ENCODE measurements at places on chromosomes 3 and 15.

GRCh38 chr3:58532794-58533220, 4.2 kb downstream of the ACOX2 start:
- peak; percentile 81 for DNase-seq

DNA sequence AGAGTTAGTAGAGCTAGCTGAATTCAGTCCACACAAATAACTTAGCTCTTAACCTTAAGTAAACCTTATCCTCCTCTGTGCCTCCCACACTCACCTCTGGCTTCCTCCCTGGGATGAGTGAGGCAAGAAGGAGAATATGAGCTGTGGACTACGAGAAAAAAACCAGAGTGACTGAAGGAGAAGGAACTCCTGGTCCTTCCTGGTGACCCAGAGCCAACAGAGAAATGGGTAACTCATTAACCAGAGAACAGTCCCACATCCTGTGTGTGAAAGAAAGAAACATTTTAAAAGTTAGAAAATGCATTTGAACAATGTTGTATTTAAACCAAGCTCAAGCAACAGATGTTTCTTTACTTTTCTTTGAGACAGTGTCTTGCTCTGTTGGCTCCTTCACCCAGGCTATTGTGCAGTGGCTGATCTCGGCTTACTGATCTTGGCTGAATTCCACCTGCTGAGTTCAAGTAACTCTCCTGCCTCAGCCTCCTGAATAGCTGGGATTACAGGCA, 27.5 kb upstream of the FAM81A start:
- no peak for DNase-seq

DNA sequence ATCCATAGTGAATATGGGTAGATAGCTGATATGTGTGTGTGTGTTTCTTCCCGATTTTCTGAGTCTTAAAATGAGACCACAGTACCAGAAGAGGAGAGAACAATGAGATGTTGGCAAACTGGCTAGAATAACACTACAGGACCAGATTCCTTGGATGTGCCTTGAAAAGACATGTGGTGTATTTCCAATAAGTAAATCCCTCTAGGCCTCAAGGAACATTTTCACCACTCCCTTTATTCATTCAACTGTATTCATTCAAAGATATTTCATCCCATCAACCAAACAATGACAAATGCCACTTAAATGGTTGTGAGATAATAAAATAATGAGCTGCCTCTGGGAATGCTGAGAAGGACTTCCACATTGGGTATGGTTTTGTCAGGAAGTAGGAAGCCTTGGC, 8.7 kb upstream of the BNC1 start:
- DNase-seq: no peak

- no peak for DNase-seq
Observed at GRCh38 chr3:138310494-138310893, 19.2 kb downstream of the NME9 start.

- no peak for DNase-seq
Observed at GRCh38 chr3:190000187-190000860, 120.4 kb downstream of the P3H2 start.

GRCh38 chr15:31258260-31258659, 68.4 kb upstream of the KLF13 start:
- no peak for DNase-seq

- no peak for DNase-seq
Observed at GRCh38 chr3:65795166-65795565, 243.6 kb downstream of the MAGI1 start.

- no peak for DNase-seq
Observed at GRCh38 chr3:157373783-157374182, 62.9 kb upstream of the PTX3 start.

- DNase-seq: no peak
Observed at GRCh38 chr15:56124391-56124790, 119.3 kb downstream of the RFX7 start.

GRCh38 chr3:155327430-155327829, 33.9 kb upstream of the STRIT1 start:
- DNase-seq: no peak

GRCh38 chr15:59150185-59150584, 45.2 kb downstream of the CCNB2 start:
- no peak for DNase-seq

DNA sequence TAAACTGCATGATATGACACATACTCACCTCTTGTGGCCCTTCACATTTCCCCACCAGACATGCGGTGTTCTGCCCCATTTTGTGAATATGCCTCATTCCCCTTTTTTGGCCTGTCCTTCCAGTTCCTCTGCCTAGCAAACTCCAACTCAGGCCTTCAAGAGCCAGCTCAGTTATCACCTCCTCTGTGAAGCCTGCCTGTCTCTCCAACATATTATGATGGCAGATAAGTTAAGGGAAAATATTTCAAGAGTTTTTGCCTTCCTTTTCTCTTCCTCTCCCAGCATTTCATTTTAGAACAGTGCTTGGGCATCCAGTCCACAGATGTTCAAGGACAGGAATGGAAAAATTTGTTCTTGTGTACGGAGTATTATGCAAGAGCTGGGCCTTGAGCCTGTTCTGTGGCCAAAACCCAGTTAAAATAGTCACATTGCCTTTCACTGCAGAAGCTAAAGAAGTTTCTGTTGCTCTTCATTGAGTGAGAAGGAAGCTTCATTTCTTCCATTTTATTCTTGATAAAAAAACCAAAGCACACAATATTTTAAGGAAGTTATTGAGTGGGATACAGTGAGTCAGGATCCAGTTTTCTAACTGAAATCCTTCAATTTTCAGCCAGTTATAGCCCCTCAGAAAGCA, 192.0 kb downstream of the GHSR start:
- DNase-seq: no peak

GRCh38 chr3:128492671-128493569, at the start of gene GATA2:
Gene GATA2 (minus strand): TSS chr3:128493201. CDS start chr3:128487031, 6,170 bp downstream.
- DNase-seq: peak; percentile 84

- DNase-seq: no peak
Observed at GRCh38 chr3:62999158-62999557, 123.9 kb upstream of the CADPS start.

DNA sequence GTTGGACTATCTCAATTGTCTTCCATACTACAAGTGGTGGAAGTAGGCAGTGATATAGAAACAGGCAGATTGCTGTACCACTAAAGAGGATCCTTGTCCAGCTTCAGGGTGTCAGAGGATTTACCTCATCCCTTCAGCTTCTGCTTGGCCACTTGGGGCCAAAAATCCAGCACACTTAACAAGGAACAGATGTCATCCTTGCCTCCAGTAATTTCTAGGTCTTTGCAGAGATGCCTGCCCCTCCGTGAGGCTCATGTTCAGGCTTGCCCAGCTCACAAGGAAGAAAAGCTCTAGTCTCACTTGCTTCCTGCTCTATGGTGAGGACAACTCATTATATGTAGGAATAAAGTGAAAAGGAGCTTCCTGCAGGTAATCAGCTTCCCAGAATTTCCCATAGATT, 510.3 kb downstream of the EPHA3 start:
- DNase-seq: no peak

DNA sequence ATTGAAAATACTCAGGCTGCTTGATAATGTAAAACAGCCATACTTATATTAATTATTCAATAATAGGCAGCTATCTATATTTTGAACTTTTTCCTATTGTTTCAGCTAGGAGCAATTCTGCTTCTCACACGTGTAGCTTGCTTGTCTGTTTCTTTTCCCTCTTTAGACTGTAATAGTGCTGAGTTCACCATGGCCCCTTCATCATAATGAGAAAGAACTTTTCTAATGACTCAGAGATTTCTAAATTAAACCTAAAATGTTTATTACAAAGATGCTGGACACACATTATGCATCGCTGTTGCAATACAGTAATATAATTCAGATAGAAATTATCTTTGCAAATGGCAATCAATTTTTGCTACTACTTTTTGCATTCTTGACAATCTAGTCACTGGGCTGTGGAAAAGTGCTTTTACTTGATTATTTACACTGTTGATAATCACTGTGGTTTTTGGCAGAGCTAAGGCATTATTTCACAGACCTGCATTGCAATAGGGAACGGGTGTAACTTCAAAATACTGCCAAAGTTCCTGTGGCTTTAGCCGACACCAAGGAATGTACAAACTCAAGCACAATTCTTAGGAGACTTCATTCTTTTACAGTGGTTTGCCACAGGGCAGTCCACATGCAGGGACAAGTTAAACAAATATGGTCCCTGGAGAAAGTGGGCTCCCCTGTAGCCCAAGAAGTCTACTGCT, 281.0 kb upstream of the TBL1XR1 start:
- DNase-seq: no peak

DNA sequence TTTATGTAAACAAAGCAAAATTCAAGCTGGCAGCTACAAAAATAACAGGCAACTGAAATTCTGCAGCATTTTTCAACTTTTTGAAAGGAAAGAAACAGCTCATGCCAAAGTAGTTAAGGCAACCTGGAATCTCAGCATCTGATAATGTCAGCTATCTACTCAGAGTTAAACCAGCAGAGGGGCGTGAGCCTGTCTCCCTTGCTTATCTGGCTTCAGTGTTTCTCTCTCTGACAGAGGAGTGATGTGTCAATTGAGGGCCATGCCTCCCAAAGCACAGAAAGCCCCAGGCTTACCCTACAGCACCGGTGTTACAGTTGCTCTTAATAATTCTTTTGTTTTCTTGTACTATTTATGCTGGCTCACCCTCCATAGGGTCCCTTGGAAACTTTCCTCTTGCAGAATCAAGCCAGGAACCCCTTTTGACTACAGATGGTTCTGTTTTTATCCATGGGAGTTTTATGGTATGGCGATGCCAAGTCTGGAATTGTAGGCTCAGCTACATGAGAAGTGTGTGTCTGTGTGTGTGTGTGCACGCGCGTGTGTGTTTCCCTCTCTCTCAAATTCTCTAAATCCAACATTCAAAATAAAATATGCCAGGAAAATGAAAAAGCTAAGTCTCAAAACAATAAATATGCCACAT, 7.3 kb downstream of the TMEM212 start:
- no peak for DNase-seq

GRCh38 chr3:44185396-44185915, 56.2 kb upstream of the TOPAZ1 start:
- no peak for DNase-seq

GRCh38 chr3:48364840-48365239, 7.2 kb upstream of the FBXW12 start:
- DNase-seq: no peak

DNA sequence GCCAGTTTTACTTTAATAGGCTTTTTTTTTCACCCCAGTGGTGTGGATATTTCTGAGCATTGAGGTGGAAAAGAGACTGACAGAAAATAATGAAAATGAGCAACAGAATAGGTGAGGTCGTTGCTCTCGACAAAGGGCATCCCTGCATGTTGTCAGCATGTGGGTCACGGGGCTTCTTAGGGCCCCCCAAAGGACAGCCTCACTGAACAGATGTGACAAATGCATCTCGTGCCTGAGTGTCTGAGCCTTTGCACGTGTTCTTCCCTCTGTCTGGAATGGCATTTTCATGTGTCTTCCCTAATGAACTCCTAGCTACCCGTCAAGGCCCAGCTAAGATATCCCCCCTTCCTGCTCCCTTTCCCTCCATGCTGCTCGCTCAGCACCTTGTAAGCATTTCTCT, 31.8 kb downstream of the FAH start:
- DNase-seq: no peak

All from NB4 (cell line).